ENCODE measurements at places on chromosomes 7 and 10.

- no peak for DNase-seq
Measured at GRCh38 chr7:80601999-80602398, 36.4 kb upstream of the CD36 start.

DNA sequence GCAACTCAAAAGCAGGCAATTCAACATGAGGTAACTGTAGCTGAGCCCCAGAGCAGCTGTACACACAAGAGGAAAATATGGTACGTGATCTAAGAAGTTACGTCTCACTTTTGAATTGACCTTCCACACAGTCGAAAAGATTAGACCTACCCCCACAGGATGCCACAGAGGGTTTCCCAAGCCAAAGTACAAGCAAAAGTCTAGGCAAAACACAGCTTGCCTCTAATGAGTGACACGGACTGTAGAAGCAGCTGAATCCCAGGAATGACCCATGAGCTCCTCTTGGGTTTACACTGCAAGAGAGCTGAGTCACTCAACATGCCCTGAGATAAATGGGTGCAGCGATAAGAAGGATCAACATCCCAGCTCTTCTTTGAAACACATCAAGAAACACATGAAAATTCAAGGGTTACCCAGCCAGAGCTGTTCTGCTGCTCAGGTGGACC, 9.8 kb downstream of the CREB3L2 start:
- peak; percentile 41 for DNase-seq

DNA sequence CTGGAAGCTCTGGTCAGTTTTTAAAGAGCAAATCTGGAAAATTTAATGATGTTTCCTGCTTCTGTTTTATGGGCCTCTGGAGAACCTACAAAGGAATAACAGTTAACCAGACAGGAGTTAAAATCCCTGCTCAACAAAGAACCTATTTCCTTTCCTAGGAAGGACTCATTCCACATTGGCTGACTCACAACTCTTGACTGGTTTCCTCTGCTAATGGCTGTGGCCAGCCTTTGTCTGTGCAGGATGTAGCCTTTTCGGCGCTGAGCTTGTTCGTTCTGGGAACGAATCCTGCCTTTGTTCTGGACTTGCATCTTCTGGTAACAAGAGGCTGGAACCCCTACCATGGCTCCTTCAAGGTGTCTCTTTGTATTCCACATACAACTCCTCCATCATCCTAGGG, 112.8 kb upstream of the PDCD4 start:
- no peak for DNase-seq

DNA sequence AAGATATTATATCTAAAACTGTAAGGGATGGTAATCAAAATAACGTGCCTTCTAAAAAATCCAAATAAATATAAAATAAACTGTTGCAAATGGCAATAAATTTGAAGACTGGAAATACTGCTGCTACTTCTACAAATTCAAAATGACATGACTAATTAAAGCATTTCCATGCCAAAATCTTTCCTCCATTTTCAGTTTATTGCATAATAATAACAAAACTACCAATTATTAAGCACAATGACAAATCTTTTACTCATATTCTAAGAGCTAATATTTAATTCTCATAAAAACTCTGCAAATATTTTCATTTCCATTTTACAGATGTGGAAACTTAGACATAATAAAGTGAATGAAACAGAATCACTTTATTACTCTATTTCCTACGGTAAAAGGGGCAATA, 38.8 kb upstream of the NEBL start:
- DNase-seq: no peak

DNA sequence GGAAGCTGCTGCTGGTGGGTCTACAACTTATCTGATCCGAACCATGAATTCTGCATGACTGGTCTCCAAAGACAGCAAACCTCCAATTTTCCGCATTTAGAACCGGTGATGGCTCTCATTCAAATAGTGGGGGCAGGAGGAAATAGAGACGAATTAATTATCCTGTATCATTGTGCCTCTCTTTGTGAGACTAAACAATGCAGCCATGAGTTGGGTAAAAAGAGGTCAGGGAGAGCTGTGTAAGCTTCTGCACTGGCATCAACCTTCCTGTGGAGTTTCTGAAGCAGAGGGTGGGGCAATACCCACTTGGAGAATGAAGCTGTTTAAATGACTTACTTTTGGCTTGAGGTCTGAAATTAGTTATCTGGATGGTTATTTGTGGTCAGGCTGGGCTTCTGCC, 266.4 kb downstream of the SORCS3 start:
- DNase-seq: no peak

- no peak for DNase-seq
Measured at GRCh38 chr7:50664461-50664922, 99.3 kb upstream of the DDC start.

DNA sequence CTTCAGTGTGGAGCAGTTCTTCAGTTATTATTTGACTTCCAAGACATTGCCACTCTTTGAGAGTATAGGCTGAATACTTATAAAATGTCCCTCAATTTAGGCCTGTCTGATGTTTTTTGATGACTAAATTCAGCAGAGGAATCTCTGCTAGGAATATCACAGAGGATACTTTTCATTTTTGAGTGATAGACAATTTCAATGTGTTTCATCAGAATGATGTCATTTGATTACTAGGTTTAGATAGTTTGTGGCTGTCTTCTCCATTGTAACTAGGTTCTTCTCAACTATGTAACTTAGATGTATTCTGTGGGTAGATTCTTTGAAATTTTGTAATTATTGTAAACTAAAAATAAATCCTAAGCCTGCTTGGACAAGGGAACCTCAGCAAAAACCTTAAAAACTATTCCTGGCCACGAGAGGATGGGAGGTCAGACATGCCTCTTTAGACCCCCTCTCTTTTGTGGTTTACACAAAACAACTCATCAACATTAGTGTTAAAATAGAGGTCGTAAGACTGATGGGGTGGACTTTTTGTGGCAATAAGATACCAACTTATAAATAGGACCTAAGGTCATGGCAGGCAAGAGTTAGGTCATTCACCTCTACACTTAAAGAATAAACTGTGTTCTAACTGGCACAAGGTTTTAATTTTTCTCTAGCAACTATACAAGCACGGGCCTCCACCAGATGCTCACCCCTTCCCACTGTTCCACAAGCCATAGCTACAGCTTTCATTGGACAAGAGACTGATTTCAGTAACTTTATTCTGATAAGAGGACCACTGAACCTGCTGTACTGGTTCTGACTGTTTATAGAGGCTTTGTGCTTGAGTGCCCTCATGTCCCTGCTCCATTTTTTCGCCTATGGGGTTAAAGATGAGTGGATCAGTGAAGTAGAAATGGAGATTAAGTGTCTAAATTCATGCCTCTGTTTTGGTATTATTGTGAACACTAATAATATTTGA, 33.7 kb downstream of the CYP2C8 start:
- DNase-seq: no peak

DNA sequence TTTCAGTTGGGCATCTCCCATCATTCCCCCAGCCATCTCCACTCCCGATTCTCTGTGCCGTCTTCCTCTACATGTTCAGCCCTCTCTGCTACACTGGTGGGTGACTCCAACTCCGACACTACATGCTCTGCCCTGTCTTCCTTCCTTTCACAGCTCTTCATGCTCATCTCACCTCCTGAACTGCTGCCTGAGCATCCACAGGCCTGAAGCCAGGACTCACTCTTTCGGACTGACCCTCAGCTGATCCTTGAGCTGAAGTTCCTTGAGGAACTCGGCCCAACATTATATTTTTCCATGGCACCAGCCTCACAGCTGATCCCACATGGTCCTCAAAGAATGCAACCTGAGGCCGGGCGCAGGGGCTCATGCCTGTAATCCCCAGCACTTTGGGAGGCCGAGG, 538.4 kb downstream of the PTPRN2 start:
- no peak for DNase-seq

- peak; percentile 6 for DNase-seq
Measured at GRCh38 chr7:34900891-34901513, 136.3 kb downstream of the DPY19L1 start.

DNA sequence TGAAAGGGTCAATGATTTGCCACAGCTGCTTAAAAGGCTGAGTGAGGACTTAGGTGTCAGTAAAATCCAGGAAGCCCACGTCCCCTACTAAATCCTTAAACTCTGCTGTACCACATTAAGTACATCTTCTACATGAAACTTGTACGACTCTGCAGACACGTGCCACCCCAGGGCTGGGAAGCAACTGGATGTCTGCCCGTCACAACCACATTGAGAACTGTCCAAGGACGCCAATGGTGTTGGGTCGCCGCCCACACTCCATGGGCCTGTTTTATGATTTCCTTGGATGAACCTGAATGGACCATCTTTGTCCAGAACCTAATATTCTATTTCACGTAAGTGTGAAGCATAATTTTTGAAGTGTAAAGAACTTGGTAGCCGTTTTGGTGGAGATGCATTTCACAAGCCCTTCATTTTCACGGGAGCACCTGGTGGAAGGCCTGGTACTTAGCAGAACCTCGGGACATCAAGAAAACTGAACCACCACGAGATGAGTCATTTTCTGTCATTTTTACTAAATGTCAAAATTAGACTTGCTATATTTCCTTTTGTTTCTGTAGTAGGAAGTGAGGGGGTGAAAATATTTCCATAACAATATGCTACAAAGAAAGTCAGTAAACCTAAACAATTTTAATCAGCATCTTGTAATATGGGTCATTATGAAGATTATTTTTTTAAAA, 134.9 kb downstream of the SFMBT2 start:
- DNase-seq: no peak

DNA sequence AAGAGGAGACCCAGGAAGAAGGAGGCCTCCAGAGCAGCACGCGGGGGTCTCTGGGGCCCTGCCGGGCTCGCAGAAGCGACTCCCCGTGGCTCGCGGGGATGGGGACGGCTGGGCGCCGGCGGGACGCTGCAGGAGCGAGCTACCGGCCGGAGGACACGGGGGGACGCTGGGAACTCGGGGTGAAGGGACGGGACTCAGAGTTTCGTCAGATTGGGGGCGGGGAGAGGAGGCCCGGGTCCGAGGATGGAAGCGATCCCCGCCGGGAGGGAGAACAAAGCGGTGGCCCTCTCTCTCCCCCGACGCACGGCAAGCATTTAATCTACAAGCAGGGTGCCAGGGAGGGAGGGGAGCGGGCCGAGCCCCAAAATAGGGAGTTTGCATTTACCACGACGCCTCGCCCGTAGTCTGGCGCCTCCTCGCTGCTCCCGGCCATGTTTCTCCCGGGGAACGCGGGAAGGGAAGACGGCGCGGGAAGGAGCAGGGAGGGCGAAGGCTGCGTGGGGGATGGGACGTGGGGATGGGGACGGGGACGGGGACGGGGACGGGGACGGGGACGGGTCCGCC, at the start of gene PRTFDC1:
Gene PRTFDC1, minus strand, starts transcription at position 464 of the 564 bp plus-strand sequence. Its CDS starts 31 bp downstream, at position 433.
- peak; percentile 55 for DNase-seq

DNA sequence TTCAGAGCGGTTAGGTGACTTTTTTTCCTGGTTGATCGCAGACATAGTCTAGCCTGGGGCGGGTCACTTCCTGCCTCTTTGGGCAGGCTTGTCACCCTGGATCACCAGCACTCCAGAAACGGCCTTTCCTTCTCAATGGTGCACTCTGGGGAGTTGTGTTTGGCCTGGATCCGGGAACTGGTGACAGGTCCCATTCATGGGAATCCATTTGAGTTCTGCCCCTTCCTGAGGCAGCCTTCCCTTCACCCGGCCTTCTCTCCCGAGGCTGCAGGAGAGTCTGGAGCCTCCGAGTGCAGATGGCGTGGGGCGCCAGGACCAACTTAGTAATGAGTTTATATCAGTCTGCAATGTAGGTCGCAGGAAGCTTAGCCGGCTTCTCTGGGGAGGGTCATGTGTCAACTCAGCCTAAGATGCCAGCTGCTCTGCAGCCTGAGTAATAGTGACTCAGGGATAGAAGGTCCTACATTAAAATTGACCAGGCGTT, 54.2 kb downstream of the TACR2 start:
- peak; percentile 77 for DNase-seq

DNA sequence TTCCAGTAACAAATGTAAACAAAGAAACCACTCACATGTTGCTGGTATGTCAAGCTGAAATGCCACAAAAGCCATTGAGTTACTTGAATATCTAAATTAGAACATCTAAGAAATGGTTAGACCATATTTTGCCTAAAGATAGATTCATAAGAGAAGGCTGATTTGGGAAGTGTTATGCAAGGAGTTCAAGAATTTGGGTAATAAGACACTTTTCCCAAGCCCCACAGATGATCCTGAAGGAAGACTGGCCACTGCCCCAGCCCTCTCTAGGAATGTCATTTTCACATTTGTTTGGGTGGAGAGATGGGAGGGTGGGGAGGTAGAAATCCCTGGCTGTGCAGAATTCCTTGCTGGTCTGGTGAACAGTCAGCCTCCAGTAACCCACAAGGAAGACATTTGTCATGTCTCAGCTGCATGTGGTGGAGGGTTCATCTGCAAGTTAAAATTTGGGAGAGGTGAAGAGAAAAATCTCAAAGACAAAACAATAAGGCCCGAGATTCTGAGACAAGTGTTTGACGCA, 427.2 kb upstream of the KLF6 start:
- DNase-seq: no peak

DNA sequence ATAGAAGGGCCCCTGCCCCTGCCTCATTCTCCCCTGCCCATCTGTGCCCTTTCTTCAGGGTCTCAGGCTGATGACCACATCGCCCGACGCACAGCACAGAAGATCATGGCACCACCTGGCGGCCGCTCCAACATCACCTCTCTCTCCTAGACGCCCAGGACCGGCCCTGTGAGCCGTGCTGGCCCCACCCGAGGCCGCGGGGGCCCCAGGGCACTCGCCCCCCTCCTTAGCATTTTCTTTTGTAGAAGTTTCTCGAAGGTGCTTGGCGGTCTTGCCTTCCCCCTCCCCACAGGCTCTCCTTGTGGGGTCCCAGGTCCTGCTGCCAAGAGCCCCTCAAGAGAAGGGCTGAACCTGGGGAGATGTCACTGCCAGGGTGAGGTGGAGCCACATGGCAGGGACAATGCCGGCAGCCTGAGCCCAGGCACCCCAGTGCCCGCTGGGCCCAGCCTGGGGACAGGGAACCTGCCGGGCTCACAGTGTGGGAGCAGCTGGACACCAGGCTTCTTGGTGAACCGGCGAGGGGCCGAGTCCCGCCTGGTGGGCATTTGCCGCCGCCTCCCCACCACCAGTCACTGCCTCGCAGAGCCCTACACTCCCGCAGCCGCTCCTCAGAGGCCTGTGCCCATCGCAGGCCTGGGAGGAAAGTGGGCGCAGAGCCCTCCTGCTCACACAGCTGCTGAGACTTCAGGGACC, 18.2 kb downstream of the DPYSL4 start:
- DNase-seq: no peak

DNA sequence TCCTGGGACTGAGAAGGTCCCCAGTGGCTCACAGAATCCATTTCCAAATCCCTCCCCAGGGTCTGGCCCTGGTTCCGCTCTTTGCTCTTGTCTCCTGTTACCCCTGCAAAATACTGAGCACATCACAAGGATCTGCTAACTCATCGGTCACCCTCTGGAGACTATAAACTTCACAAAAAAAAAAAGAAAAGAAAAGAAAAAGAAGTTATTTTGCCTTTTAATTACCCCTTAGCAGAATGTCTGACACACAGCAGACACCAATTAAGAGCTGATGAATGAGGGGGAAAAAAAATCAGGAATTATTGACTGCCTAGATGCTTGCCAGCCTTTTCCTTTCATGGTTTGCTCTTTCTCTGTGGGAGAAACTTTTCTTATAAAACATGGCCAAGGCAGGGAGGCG, 578.7 kb downstream of the GRID1 start:
- no peak for DNase-seq

DNA sequence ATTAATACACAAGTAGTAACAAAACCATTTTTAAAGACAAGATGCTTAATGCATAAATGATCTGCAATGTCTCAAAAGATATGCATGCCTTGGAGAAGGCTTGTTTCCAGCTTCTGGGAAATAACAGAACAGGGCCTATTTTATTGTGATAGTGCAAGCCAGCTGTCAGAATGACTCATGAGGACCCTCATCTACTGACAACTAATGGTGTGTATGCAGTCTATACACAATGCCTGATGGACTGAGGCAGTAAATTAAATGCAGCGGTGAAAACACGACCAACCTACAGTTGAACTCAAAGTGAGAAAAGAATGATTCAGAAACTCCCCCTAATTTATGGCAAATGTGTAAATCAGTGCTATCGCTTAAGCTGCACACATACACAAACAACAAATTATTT, 46.3 kb downstream of the VPS41 start:
- no peak for DNase-seq
